Naive thymus-derived CD8-positive, alpha-beta T cell (primary cell): ENCODE measurements at places on chromosomes 1 and 21. TPM values are rescaled to one million over a fixed set of nuclear protein-coding genes. Genes with fewer than 3 reads are reported as not detected.

- H3K4me3 ChIP-seq = no peak overlapping the region
- no peak overlapping the region for H3K27ac ChIP-seq
- H3K4me1 ChIP-seq = no peaks in the 10 kb centered on the region
- H3K27me3 ChIP-seq = peaks cover 11% of the 10 kb centered on the region
Measured at GRCh38 chr1:244276646-244277045, 175.1 kb downstream of the ADSS2 start.

GRCh38 chr1:150557065-150557600, 7.9 kb downstream of the ADAMTSL4 start:
- no peaks in the 10 kb centered on the region for H3K27me3 ChIP-seq
- H3K27ac ChIP-seq = no peak overlapping the region
- no peaks in the 10 kb centered on the region for H3K36me3 ChIP-seq
- DNase-seq = no peak
- H3K4me3 ChIP-seq = no peak overlapping the region

GRCh38 chr1:174005032-174005431, 17.1 kb downstream of the RC3H1 start:
- peaks cover 18% of the 10 kb centered on the region for H3K4me1 ChIP-seq
- DNase-seq = no peak
- H3K27me3 ChIP-seq = no peaks in the 10 kb centered on the region
- H3K36me3 ChIP-seq = peaks cover 4% of the 10 kb centered on the region
- H3K27ac ChIP-seq = no peak overlapping the region

GRCh38 chr1:14850563-14850962, 252.1 kb downstream of the KAZN start:
- no peak overlapping the region for H3K4me3 ChIP-seq
- peaks cover 2% of the 10 kb centered on the region for H3K27me3 ChIP-seq
- no peaks in the 10 kb centered on the region for H3K4me1 ChIP-seq
- no peak overlapping the region for H3K27ac ChIP-seq
- H3K36me3 ChIP-seq = no peaks in the 10 kb centered on the region
- DNase-seq = no peak

GRCh38 chr1:57599236-57599994, 175.6 kb upstream of the DAB1 start:
- H3K27ac ChIP-seq = no peak overlapping the region
- peaks cover 6% of the 10 kb centered on the region for H3K4me1 ChIP-seq
- H3K36me3 ChIP-seq = no peaks in the 10 kb centered on the region
- no peak for DNase-seq
- H3K4me3 ChIP-seq = no peak overlapping the region
- peaks cover 8% of the 10 kb centered on the region for H3K27me3 ChIP-seq

GRCh38 chr1:67711158-67711854, 26.3 kb downstream of the GADD45A start:
- no peaks in the 10 kb centered on the region for H3K36me3 ChIP-seq
- DNase-seq = no peak
- no peaks in the 10 kb centered on the region for H3K4me1 ChIP-seq
- no peak overlapping the region for H3K27ac ChIP-seq

GRCh38 chr1:3847081-3847480, 9.9 kb downstream of the CEP104 start:
- no peaks in the 10 kb centered on the region for H3K4me1 ChIP-seq
- peaks cover 4% of the 10 kb centered on the region for H3K36me3 ChIP-seq
- H3K27me3 ChIP-seq = no peaks in the 10 kb centered on the region
- H3K27ac ChIP-seq = no peak overlapping the region

DNA sequence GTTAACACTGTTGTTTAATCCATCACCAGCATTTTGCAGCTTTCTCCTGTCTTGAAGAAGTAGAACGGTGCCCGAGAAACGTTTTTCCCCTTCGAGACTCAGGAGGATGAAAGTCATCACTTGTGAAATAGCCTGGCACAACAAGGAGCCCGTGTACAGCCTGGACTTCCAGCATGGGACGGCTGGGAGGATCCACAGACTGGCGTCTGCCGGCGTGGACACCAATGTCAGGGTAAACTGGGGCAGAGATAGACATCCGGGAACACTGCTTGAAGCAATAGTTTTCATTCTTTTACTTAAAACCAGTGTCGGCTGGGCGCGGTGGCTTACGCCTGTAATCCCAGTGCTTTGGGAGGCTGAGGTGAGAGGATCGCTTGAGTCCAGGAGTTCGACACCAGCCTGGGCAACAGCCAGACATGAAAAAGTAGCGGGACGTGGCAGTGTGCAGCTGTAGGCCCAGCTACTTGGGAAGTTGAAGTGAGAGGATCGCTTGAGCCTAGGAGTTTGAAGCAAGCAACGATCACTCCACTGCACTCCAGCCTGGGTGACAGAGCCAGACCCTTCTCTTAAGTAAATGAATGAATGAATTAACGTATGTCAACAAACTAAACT, 945 bp downstream of the CHAF1B start:
- H3K27me3 ChIP-seq = no peaks in the 10 kb centered on the region
- H3K27ac ChIP-seq = no peak overlapping the region
- H3K4me1 ChIP-seq = peaks cover 6% of the 10 kb centered on the region
- no peaks in the 10 kb centered on the region for H3K36me3 ChIP-seq

GRCh38 chr1:162678439-162678838, 46.2 kb downstream of the DDR2 start:
- H3K27me3 ChIP-seq = no peaks in the 10 kb centered on the region
- no peaks in the 10 kb centered on the region for H3K4me1 ChIP-seq
- H3K4me3 ChIP-seq = no peak overlapping the region
- H3K36me3 ChIP-seq = no peaks in the 10 kb centered on the region
- DNase-seq = no peak

DNA sequence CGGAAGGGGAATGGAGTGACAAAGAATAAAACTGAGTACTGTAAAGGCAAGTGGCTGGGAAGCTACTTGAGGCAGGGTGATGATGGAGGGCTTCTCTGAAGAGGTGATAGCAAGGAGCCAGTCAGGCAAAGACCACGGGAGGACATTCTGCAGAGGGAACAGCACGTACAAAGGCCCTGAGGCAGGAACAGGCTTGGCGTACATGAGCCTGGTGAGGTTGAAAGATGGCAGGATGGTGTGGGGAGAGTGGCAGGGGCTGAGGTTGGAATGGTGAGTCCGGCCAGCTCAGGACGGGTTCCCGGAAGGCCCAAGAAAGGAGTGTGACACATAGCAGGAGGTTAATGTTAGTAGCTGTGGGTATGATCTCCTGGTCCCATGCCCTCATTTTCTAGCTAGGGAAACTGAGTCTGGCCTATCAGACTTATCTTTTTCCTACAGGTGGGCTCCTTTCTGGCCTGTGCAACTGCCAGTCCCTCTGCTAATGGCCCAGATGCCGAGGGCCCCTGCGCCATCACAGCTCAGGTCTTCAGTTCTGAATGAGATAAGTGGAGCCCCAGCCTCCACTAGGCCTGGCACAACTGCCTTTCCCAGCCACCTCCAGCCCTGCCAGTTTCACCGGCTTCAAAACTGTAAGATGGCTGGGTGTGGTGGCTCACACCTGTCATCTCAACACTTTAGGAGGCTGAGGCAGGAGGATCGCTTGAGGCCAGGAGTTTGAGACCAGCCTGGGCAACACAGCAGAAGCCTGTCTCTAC, 87.0 kb downstream of the VWA5B1 start:
- DNase-seq = no peak
- H3K27me3 ChIP-seq = peaks cover 34% of the 10 kb centered on the region
- no peaks in the 10 kb centered on the region for H3K36me3 ChIP-seq
- H3K4me3 ChIP-seq = no peak overlapping the region
- H3K27ac ChIP-seq = peak overlapping the region; percentile 7

- no peaks in the 10 kb centered on the region for H3K27me3 ChIP-seq
- peak; percentile 45 for DNase-seq
- H3K36me3 ChIP-seq = peaks cover 18% of the 10 kb centered on the region
- H3K27ac ChIP-seq = no peak overlapping the region
Measured at GRCh38 chr1:33319949-33320618, 814 bp downstream of the A3GALT2 start.

DNA sequence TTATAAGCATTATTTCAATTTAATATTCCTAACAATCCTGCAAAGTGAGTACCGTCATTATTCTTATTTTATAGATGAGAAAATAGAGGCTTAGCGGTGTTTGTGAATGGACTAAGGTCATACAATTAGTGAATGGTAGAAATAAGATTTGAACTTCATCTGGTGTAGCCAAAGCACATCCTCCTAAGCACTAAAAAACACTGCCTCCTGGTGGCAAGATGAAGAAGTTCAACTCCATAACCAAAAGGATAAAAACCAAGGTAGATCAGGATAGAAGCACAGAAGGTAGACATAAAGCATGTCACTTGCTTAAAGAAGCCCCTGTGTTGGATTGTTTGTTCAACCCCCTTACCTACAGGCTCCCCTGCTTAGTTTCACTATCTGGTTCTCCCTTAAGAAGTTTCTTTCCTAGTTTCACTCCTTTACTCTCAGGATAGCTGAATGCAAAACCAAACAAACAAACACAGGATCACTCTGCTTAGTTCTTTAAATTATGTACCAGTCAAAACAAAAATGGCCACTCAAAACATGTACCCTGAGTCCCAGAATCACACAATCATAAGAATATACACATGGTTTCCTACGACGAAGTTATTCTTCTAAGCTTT, 12.7 kb upstream of the AIM2 start:
- peaks cover 4% of the 10 kb centered on the region for H3K27me3 ChIP-seq
- H3K27ac ChIP-seq = no peak overlapping the region
- peaks cover 2% of the 10 kb centered on the region for H3K4me1 ChIP-seq
- DNase-seq = no peak
- H3K4me3 ChIP-seq = no peak overlapping the region
- no peaks in the 10 kb centered on the region for H3K36me3 ChIP-seq

DNA sequence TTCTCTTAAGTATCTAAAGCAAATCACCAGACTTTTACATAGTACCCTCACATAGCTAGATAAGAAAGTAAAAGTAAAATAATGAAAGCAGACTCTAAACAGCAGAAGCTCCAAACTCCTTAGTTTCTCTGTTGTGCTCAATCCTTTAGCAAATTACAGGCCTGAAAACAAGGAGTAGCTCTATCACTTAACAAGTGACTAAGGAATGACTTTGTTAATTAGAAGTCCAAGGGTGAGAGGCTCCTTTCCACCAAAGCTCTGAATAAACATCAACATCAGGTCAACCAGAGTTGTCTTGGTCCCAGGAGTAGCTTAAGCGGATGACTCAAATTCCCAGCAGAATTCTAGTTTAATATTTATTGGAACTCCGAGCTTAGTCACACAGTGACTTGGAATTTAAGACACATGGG, 5.9 kb downstream of the NRIP1 start:
- DNase-seq = no peak
- peak overlapping the region; percentile 78 for H3K27ac ChIP-seq
- H3K4me3 ChIP-seq = peak overlapping the region; percentile 66
- H3K27me3 ChIP-seq = no peaks in the 10 kb centered on the region

GRCh38 chr1:60388092-60388987, 314.8 kb upstream of the C1orf87 start:
- no peak for DNase-seq
- no peak overlapping the region for H3K4me3 ChIP-seq
- no peaks in the 10 kb centered on the region for H3K36me3 ChIP-seq
- H3K4me1 ChIP-seq = no peaks in the 10 kb centered on the region
- H3K27ac ChIP-seq = no peak overlapping the region

DNA sequence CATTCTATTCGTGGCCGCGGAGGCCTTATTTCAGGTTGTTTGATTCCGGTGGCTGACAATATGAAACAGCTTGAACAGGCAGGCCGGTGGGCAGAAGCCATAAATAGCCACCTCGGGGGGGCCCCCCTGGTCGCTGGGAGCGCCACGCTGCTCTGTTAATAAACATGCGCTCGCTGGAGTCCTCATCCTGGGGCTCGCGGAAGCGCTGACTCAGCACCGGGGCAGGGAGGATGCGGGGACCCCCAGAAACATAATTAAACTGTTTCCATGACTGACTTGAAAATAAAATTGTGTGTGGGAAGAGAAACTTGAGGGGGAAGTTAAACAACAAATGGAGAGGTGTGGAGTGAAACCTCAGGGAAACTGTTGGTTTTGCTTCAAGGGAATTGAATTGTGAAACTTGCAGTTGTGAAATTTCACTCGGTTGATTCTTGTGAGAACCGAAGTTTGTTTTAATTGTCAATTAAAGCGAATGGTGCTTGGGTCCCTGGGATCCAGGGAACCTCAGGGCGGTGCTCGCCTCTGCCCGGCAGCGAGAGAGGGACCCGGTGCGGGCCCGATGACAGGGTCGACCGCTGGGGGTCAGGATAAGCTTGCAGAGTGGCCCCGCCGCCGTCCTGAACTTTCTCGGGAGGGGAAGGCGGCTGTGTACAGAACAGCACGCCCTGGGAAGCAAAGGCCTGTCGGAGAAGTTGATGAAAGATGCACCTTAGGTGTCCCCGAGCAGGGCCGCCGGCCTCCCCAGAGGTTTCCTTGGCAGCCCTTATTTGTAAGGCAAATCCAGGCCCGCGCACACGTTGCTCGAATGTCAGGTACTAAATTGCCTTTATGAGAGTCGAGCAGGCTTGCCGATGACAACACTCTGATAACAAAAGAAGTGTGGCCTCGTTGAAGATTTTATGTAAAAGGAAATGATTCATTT, 176.9 kb upstream of the LMO4 start:
- peak overlapping the region; percentile 4 for H3K27ac ChIP-seq
- no peaks in the 10 kb centered on the region for H3K36me3 ChIP-seq
- peaks cover 43% of the 10 kb centered on the region for H3K27me3 ChIP-seq
- H3K4me3 ChIP-seq = peak overlapping the region; percentile 93

DNA sequence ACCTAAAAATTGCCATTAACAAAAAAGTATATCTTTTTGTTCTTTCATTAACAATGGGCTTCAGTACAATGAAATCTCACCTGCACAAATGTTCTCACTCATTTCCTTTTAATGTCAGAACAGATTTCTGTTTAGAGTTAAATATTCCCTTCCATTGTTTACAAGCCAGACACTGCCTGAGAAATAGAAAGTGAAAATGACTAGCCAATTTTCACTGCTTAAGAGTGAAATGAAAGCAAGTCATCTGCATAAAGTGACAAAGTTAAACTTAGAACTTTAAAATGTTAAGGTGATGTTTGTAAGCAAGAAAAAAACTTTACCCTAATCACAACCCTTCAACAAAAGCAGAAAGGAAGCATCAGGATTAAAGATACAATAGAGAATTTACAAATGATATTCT, 27.5 kb downstream of the COA6 start:
- DNase-seq = no peak
- peak overlapping the region; percentile 85 for H3K27ac ChIP-seq
- peaks cover 52% of the 10 kb centered on the region for H3K4me1 ChIP-seq
- H3K27me3 ChIP-seq = no peaks in the 10 kb centered on the region
- H3K4me3 ChIP-seq = peak overlapping the region; percentile 66
- H3K36me3 ChIP-seq = peaks cover 8% of the 10 kb centered on the region

- H3K27me3 ChIP-seq = no peaks in the 10 kb centered on the region
- H3K4me1 ChIP-seq = no peaks in the 10 kb centered on the region
- no peak for DNase-seq
- H3K36me3 ChIP-seq = peaks cover 5% of the 10 kb centered on the region
- no peak overlapping the region for H3K27ac ChIP-seq
Measured at GRCh38 chr21:28447462-28447861, 545.2 kb downstream of the LTN1 start.

GRCh38 chr1:92882819-92883218, 51.0 kb downstream of the RPL5 start:
- H3K4me1 ChIP-seq = peaks cover 54% of the 10 kb centered on the region
- peak overlapping the region; percentile 87 for H3K27ac ChIP-seq
- H3K4me3 ChIP-seq = no peak overlapping the region

- no peak overlapping the region for H3K4me3 ChIP-seq
- peaks cover 10% of the 10 kb centered on the region for H3K4me1 ChIP-seq
- H3K36me3 ChIP-seq = peaks cover 5% of the 10 kb centered on the region
- no peak overlapping the region for H3K27ac ChIP-seq
Measured at GRCh38 chr1:17191990-17192242, 13.0 kb upstream of the PADI1 start.

The CELA3B gene
- not detected for total RNA-seq

The LIPI gene
- total RNA-seq = not detected

The INKA2 gene
- total RNA-seq = 0.77 TPM

The PGBD2 gene
- 14.3 TPM for total RNA-seq

The LRRN2 gene
- total RNA-seq = not detected

The KIF14 gene
- total RNA-seq = 0.10 TPM
